CD4-positive, alpha-beta T cell treated with Interferon gamma for 1 hour (primary cell): ENCODE measurements at places on chromosomes 1 and 21.

- DNase-seq, result no peak
Observed at GRCh38 chr1:74767490-74767889, 34.5 kb downstream of the TYW3 start.

GRCh38 chr1:86231076-86231475, 74.5 kb upstream of the COL24A1 start:
- DNase-seq, result no peak

GRCh38 chr1:48691429-48692001, 85.2 kb downstream of the BEND5 start:
- no peak for DNase-seq

DNA sequence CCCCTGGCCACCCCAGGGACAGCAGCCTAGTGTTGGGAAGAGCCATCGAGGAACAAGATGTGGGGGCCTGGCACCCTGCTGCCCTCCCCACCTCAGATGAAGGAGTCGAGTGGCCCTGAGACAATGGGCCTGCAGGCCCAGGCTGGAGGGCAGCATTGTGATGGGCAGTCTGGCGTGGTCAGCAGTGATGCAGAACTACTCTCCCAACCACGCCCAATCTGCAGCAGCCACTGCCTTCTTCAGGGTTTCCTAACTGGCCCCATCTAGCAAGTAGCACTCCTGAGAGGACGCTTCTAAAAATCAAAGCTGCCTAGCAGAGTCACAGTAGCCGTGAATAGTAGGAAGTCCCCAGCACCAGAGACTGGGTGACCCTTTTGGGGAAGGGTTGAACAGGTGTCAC, 18.5 kb downstream of the CDCP2 start:
- DNase-seq, result no peak

- DNase-seq, result no peak
Observed at GRCh38 chr1:61446531-61446991, 278.4 kb downstream of the TM2D1 start.
